SHP77 treated with DMSO at 0.1 percent for 48 hours (cell line): ENCODE measurements at places on chromosomes 2 and 18.

GRCh38 chr18:77899972-77900754 is 650.5 kb downstream of the GALR1 start:
- DNase-seq: no peak

DNA sequence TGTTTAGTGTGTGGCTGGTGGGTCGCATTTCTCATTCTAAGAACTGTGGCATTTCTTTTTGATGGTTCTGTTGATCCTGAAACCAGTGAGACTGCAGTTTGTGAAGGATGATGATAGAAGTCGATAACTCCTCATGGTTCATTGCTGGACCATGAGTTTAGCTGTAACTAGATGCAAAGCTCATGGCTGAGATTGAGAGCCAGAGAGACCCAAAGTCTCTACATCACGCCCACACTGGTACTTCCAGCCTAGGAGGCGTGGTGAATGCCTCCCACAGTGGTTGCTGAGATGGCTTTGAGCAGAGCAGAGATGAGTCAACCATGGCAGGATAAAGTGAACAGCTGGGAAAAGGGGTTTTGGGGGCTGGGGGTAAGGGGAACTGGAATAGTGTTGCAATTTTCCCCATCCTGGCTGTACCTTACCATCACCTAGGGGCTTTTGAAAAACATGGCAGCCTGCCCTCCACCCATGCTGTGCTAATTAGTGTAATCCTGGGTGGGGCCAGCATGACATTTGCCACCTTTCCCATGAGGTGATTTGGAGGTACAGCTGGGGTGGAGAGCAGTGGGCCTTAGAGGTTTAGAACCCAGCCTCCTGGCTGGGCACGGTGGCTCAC is 24.1 kb downstream of the INPP4A start:
- DNase-seq: no peak

DNA sequence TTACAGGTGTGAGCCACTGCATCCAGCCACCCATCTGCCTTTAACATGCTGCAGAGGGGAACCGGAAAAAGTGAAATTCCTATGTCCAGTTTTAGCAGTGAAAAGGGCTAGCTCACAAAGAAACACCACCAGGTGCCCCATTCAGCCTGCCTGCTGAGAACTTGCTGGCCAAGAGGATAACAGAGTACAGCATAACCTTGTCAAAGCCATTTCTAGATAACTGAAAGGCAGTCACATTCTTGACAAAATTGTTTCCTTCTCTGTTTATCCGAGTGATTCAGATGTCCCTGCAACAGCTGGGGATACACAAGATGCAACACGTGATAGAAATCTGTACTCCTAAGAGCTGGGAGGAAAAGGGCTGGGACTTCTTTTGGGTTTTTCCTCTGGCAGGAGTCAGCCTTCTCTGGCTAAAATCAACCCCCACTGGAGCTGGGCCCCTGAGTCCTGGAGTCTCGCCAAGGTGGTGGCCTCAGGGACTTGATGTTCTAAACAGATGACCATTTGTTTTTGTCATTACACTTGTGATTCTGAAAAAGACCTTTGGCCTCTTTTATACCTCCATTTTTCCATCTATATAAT is 505.4 kb downstream of the BCL11A start:
- no peak for DNase-seq

DNA sequence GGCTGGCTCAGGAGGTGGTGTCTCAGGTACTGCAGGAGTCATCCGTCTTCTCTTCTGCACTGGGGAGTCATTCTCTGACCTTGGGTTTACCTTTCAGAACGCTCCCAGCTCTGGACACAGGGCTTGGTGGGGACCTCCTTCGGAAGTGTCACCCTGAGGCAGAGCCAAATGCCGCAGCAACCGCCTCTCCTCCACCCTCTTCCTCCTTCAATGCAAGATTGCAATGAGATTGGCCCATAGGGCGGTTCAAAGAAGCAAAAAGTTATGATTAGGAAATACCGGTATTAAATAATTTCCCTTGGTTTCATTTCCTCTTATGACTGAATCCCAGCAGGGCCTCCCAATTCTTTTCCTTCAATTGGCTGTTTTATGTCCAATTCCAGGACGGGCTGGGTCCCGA is 178.8 kb downstream of the ACKR3 start:
- DNase-seq: no peak

DNA sequence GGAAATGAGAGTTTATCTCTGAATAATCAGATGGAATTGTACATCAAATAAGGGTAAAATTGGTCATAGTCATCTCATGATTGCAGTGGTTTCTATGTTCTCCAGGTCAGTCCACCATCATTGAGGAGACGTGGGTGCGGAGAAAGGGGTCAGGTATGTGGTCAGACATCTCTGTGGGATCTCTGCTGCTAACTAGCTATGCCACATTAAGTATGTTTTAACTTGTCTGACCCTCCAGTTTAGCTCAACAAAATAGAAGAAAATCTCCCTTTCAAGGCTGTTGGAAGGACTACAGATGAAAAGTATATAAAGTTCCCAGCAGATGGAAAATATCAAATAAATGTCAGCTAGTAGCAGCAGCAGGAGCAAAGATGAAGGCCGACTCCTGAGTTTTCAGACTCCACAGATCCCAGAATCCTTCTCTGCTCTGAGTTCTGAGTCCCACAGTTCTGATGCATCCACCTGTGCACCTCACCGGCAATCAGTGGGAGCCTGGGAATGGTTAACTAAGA is 106.6 kb upstream of the CYP1B1 start:
- DNase-seq: no peak

DNA sequence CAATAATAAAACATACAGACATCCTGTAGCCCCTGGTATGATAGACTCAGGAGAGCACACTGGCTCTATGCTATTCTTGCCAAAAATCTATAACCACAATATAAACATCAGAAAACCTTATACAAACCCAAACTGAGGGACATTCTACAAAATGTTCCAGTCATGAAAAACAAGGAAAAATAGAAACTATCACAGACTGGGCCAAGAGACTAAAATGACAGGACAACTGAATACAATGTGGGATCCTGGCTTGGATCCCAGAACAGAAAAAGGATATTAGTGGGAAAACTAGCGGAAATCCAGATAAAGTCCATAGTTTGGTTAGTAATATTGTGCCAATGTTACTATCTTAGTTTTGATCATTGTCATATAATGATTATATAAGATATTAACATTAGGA is 29.6 kb upstream of the EPAS1 start:
- no peak for DNase-seq

DNA sequence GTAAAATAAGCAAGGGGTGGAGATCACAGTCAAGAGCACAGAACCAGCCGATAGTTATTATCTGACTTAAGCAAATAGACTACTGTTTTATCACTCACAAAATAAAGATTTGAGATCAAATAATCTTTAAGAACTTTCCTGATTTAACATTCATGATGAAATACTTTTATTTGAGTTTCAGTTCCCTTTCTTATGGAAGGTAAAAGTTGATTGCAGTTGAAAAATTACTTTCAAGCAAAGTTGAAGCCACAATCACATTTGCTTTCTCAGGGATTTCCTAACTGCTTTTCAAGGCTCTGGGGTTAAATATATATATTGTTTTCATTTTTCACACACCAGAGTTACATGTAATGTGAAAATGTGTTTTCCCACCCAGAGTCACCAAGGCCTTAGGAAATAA is 599.5 kb downstream of the KCNJ3 start:
- no peak for DNase-seq

GRCh38 chr18:60493066-60493465 is 120.5 kb upstream of the MC4R start:
- no peak for DNase-seq

- DNase-seq: no peak
These were observed 467.5 kb downstream of the XIRP2 start for GRCh38 chr2:167355821-167356220.

- no peak for DNase-seq
These were observed 21.6 kb downstream of the KIF1A start for GRCh38 chr2:240798327-240798905.

DNA sequence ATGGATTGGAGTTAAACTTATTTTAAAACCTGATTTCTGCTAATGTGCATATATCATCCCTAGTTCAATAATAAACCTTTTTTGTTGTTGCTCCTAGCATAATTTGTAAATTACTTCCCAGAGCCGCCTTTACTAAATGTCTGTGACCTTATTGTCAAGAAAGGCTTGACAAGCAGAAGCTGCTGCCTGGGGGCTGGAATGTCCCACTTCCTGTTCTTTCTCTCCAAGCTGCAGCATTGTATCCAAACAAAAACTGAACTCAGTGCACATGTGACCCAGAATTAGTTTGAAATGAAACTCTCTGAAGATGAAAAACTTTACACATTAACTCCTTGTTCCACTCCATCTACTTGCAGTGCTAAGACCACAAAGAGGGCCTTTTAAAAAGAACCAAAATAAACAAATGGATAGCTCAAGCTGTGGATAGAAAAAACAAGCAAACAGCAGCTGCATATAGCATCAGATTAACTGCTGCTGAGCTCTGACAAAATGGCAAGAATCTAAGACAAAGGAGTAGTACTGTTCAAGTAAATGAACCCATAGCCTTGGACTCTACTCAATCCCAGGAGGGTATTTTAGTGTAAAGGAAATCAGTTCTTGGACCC is 99.8 kb upstream of the NEUROD1 start:
- no peak for DNase-seq

DNA sequence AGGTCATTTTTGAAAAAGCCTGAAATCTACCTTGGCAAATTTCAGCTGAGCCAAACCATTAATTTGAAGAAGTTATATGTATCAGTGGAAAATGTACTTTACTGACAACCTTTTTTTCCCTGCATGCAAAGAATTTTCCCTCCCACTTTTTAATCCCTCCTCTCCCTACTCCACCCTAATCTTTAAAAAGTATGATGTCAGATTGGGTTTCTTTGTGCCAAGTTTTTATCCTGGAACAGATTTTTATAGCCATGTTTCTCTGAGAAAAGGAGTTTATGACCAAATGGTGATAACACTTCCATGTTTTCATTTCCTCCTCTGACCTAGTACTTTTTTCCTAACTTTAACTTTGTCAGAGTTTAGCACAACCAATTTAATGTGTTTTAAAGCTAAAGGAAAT is 250.3 kb upstream of the FOSL2 start:
- no peak for DNase-seq

- DNase-seq: no peak
These were observed 83.0 kb upstream of the CTDP1 start for GRCh38 chr18:79596446-79597175.

- no peak for DNase-seq
These were observed 12.2 kb upstream of the GNAL start for GRCh38 chr18:11676867-11677266.

- no peak for DNase-seq
These were observed 32.8 kb upstream of the PXDN start for GRCh38 chr2:1777156-1777555.

- DNase-seq: no peak
These were observed 216.8 kb upstream of the SLC14A2 start for GRCh38 chr18:45398448-45398847.

- DNase-seq: no peak
These were observed 2.9 kb downstream of the RND3 start for GRCh38 chr2:150484461-150485021.

GRCh38 chr2:151649966-151650365 is 84.3 kb downstream of the NEB start:
- DNase-seq: no peak

- DNase-seq: no peak
These were observed 19.0 kb upstream of the IGFBP5 start for GRCh38 chr2:216714376-216714775.

DNA sequence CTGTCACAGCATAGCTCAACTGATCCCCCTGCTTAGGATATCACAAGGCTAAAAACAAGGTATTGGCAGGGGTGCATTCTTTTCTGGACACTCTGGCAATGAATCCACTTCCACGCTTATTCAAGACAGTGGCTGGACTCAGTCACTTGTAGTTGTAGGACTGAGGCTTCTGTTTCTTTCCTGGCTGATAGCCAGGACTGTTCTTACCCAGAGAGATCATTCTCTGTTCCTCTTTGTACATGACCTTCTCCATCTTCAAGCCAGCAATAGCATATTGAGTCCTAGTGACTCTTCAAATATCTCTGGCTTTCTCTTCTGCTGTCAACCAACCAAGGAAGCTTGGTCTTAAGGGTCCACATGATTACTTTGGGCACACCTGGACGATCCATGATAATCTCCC is 241.3 kb downstream of the RBM43 start:
- DNase-seq: no peak

DNA sequence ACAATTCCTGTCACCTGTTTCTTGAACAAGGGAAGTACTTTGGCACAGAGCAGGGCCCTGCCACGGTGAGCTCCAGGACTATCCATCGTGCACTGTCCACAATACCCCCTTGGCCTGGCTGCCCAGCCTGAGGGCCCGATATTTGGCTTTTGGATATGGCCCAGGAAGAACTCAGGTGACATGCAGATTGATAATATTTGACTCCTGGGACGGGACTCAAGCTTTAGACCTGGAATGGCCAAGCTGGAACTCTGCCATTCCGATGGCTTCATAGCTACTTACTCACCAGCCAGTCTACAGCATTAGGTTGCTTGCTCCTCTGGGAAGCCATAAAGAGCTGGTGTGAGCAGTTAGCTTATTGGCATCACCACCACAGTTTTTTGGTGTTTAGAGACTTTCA is 26.6 kb downstream of the EML6 start:
- DNase-seq: no peak

GRCh38 chr2:216119146-216119545 is 10.0 kb downstream of the XRCC5 start:
- no peak for DNase-seq

- no peak for DNase-seq
These were observed 42.9 kb downstream of the NCK2 start for GRCh38 chr2:105787376-105788318.

DNA sequence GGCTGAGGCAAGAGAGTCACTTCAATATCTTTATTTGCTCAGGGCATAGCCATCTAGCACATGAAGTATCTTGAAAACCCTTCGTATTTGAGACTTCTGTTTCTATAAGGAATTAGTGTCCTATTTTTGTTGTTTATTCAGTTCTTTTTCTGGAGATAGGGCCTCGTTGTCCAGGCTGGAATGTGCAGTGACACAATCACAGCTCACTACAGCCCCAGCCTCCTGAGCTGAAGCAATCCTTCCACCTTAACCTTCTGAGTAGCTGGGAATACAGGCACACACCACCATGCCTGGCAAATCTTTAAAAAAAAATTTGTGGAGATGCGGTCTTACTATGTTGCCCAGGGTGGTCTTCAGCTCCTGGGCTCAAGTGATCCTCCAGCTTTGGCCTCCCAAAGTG is 50.6 kb downstream of the PSMD14 start:
- no peak for DNase-seq

DNA sequence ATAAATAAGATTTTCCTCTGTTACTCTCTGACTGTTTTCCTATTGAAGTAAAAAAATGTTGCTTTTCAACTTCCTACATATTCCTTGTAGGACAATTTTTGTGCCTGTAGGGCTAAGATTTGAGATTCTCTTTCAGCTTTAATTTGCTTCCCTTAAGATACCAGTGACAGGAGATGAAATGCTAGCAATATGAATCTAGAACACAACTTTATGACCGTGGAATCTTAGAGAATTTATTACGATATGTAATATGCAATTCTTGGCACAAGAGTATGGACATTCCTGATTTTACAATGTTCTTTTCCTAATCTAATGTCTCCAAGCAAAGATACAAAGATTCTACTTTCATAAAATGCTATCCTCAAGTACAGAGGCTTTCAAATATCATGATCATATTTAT is 180.9 kb downstream of the KCNE4 start:
- no peak for DNase-seq

- DNase-seq: no peak
These were observed 49.1 kb upstream of the ZNF638 start for GRCh38 chr2:71282493-71282892.
